ENCODE measurements at places on chromosomes 11 and 22. TPM values are rescaled to one million over a fixed set of nuclear protein-coding genes. Genes with fewer than 3 reads are reported as not detected.
A peak's percentile ranks its signal among the peaks of the same experiment; 100 is the strongest.

DNA sequence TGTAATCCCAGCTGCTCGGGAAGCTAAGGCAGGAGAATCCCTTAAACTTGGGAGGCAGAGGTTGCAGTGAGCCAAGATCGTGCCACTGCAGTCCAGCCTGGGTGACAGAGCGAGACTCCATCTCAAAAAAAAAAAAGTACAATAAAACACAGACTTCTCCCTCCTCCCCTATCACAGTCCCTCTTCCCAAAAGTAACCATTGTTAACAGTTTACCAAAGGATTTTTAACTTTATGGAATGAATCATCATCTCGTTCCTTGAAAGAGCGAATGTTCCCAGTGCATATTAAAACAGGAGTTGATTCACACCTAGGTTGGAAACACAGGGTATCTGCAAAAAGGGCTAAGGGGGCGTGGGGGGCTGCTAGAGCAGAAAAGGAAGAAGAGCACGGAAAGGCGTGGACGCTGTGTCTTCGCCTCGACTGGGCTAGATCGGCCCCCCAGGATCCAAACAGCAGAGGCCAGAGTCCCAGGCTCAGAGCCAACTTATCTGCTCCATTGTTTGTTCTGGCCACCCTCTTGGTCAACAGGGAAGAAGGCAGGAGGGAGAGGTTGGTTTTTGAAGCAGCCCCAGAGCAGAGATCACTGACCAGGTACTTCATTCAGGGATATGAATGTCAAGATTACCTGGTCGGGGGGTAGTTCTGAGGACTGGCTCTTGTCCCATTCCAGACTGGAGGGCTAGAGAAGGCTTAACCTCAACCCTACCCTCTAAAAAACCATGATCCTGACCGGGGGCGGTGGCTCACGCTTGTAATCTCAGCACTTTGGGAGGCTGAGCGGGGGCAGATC, 2.1 kb upstream of the AHNAK start:
- no peaks in the 10 kb centered on the region for H3K27me3 ChIP-seq
- no peak overlapping the region for H3K4me3 ChIP-seq
- DNase-seq: no peak
- no peaks in the 10 kb centered on the region for H3K36me3 ChIP-seq
- H3K27ac ChIP-seq: peak overlapping the region; percentile 97
- H3K4me1 ChIP-seq: no peaks in the 10 kb centered on the region

Gene BAIAP2L2
- total RNA-seq: not detected

Gene RGL4
- total RNA-seq: not detected

- peak; percentile 83 for DNase-seq
- H3K4me1 ChIP-seq: no peaks in the 10 kb centered on the region
- H3K27me3 ChIP-seq: no peaks in the 10 kb centered on the region
- H3K36me3 ChIP-seq: no peaks in the 10 kb centered on the region
Measured at GRCh38 chr11:44727373-44728287, 868 bp downstream of the TSPAN18 start.

DNA sequence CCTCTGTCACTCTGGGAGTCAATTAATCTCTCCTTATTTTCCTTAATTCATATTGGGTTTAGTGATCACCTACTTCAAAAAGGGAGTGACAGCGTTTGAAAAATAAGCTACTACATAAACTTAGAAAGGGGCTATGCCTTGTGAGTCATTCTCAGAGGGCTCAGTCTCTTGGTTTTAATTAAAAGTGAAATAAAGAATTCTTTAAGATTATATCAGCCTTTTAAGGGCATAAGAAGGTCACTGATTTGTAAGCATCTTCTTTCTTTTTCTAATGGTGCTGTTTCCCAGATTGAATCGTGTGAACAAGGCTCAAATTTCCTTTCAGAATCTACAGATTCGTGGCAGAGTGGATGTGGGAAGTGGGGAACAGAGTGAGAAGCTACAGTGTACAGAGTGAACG, 636.2 kb upstream of the CCDC90B start:
- H3K36me3 ChIP-seq: no peaks in the 10 kb centered on the region
- no peak overlapping the region for H3K4me3 ChIP-seq
- no peak for DNase-seq
- H3K27me3 ChIP-seq: no peaks in the 10 kb centered on the region

GRCh38 chr22:44057401-44057987, 33.4 kb downstream of the PARVB start:
- no peaks in the 10 kb centered on the region for H3K27me3 ChIP-seq
- peak; percentile 63 for DNase-seq
- H3K4me1 ChIP-seq: no peaks in the 10 kb centered on the region

GRCh38 chr11:132640952-132641351, 891.3 kb downstream of the OPCML start:
- no peak overlapping the region for H3K27ac ChIP-seq
- H3K4me1 ChIP-seq: no peaks in the 10 kb centered on the region
- no peaks in the 10 kb centered on the region for H3K27me3 ChIP-seq
- no peak for DNase-seq
- H3K36me3 ChIP-seq: no peaks in the 10 kb centered on the region

DNA sequence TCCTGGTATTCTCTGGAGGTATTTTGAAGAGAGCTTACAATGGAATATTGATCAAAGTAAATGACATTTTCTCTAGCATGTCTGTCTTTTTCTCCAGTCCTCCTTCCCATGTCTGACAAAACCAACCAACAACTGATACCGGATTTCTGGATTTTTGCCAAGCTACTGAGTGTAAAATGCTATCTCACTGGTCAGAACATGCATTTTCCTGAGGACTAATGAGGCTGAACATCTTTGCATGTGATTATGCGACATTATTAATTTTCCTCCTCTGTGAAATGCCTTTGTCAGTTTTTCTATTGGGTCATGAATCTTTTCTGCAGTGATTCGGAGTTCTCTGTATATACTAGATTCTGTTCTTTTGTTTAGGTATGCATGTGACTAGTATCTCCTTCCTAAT, 51.4 kb downstream of the CDON start:
- no peak overlapping the region for H3K4me3 ChIP-seq
- H3K36me3 ChIP-seq: no peaks in the 10 kb centered on the region
- DNase-seq: no peak
- no peaks in the 10 kb centered on the region for H3K27me3 ChIP-seq
- H3K4me1 ChIP-seq: no peaks in the 10 kb centered on the region
- H3K27ac ChIP-seq: no peak overlapping the region

DNA sequence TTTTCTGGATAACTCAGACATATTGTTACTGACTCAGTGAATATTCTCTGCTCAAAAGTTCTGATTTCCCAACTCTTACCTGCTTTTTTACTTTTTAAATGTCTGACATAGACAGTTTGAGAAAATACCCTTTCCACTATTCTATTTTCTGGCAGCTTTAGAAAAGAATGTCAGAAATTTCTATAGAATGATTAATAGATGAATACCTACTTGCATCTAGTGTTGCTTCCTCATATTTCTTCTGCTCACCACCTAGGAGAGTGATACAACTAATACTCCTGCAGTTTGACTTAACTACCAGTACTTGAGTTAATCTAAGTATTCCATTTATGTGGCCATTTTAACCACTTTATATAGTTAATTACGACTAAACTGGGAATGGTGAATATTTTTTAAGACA, 55.2 kb downstream of the KDM2A start:
- no peak overlapping the region for H3K27ac ChIP-seq
- no peaks in the 10 kb centered on the region for H3K27me3 ChIP-seq
- no peaks in the 10 kb centered on the region for H3K36me3 ChIP-seq
- no peak overlapping the region for H3K4me3 ChIP-seq
- DNase-seq: no peak
- H3K4me1 ChIP-seq: no peaks in the 10 kb centered on the region

DNA sequence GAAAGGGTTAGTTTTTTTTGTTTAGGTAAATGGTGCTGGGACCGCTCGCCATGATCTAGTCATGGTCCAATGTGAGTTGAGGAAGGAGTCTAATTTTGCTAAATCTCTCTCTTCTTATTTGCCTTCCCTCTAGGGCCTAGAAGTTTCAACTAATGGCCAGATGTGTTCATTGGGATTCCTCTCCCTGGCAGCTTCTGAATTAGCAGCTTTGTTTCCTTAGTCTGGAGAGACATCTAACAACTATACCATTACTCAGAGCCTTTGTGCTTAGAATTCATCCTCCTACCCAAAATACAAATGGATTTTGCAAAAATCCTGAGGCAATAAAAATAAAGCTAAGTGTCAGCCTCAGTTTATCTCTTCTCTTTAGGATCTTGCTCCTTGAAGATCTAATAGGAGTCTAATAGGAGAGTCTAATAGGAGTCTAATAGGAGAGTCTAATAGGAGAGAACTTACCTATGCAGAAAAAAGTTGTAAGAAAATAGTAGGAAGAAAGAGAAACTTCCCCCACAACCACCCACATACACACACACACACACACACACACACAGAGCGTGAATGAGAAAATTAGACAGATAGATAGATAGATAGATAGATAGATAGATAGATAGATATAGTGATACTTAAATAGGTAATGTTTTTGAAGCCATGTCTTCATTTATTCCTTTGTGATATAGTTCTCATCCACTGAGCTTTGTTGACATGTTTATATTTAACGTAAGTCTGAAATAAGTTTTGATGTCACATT, 980.5 kb upstream of the CNTN5 start:
- DNase-seq: no peak
- no peaks in the 10 kb centered on the region for H3K27me3 ChIP-seq
- no peaks in the 10 kb centered on the region for H3K4me1 ChIP-seq
- H3K36me3 ChIP-seq: no peaks in the 10 kb centered on the region

Gene ART1
- total RNA-seq: not detected

DNA sequence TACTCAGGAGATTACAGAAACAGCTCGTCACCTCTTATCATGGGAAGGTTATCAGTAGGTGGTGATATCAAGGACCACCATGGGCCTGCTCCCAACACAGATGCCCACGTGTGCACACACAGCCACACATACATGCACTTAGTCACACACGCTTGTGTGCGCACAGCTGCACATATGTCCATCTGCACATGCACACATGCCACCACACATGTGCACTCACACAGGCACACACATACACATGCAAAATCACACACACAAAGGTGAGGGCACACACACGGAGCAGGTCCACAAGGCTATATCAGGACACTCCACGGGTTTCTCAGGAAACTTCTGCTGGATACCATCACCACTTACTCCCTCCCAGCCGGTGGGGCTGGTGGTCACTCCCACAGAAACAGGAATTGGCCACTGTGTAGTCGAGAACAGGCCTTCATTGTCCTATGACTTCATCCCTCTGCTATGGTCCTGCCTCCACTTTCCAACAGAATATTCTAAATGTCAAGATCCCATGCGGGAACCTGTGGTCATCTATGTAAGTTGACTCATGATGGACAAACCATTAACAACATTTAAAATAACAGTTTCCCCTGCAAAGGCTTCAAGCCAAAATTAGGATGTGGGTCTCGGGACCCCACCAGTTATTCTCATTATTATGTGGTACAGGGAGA, 2.2 kb downstream of the C11orf24 start:
- H3K4me3 ChIP-seq: no peak overlapping the region
- no peaks in the 10 kb centered on the region for H3K27me3 ChIP-seq
- peaks cover 36% of the 10 kb centered on the region for H3K36me3 ChIP-seq
- DNase-seq: no peak
- peak overlapping the region; percentile 95 for H3K27ac ChIP-seq

DNA sequence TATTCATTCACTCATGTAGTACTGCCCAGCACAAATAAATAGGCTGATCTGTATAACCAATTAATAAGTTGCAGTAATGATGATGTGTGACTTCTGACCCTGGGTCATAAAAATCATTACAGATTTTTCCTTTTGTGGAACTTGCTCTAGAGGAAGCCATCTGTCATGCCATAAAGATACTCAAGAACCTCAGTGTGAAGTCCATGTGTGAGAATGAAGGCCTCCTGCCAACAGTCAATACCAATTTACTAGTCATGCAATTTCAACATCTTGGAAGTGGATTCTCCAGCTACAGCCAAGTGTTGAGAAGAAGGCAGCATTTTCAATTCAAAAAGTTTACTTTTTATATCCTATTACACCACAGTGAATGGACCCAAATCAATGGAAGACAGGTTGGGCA, 435.6 kb upstream of the LRRC4C start:
- H3K27ac ChIP-seq: no peak overlapping the region
- no peaks in the 10 kb centered on the region for H3K27me3 ChIP-seq
- H3K36me3 ChIP-seq: no peaks in the 10 kb centered on the region

Gene DEUP1
- total RNA-seq: not detected

DNA sequence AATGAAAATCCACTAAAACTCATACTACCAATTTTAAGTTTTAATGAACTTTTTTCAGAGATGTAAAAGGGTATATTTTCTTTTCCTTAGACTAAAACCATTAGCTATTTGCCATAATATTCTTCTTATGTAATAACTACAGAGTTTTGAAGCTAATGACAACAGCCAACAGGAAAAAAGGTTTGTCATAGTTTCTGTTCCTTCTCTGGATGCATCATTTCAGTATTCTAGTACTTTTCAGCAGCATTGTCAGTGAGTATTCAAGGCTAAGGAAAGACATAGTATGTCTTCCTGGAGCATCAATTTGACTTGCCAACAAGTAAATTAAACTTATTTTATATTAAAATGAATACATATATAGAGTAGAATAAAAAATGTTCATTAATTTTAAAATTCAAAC, 166.0 kb downstream of the METTL15 start:
- no peak overlapping the region for H3K4me3 ChIP-seq
- no peak overlapping the region for H3K27ac ChIP-seq
- no peaks in the 10 kb centered on the region for H3K27me3 ChIP-seq
- H3K36me3 ChIP-seq: no peaks in the 10 kb centered on the region

DNA sequence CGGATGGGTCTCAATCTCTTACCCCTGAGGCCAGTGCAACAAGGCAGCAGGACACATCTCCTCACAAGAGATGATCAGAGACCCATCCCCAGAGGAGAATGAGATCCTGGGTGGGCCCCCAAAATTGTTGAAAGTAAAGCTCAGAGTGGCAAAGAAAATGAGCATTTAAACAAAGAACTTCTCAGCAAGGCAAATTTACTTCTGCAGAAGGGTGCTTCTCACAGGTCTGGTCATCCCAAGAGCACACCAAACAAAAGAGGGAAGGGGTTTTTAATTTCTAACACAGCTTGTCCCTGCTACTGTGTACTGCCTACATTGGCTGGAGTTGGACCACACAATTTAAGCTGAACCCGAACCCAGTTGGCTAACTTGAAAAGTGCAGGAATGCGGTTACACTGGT, 1628.6 kb upstream of the RAG2 start:
- no peaks in the 10 kb centered on the region for H3K27me3 ChIP-seq
- DNase-seq: no peak
- no peaks in the 10 kb centered on the region for H3K4me1 ChIP-seq
- H3K36me3 ChIP-seq: no peaks in the 10 kb centered on the region
- H3K27ac ChIP-seq: no peak overlapping the region
- no peak overlapping the region for H3K4me3 ChIP-seq

DNA sequence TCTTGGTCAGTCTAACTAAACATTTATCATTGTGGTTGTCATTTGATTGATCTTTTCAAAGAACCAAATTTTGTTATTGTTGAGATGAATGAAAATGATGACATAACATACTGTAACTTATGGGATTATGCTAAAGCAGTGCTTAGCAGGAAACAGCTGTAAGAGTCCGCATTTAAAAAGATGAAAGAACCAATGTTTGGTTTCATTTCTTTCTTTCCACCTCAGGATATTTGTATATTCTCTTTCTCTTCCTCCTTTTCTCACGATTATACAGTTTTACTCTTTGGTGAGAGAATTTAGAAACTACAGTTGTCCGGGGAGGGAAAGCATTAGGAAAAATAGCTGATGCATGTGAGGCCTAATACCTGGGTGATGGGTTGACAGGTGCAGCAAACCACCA, 23.1 kb downstream of the PIH1D2 start:
- H3K27ac ChIP-seq: no peak overlapping the region
- H3K27me3 ChIP-seq: no peaks in the 10 kb centered on the region
- no peak for DNase-seq
- peaks cover 74% of the 10 kb centered on the region for H3K36me3 ChIP-seq

- no peak overlapping the region for H3K4me3 ChIP-seq
- H3K4me1 ChIP-seq: no peaks in the 10 kb centered on the region
- H3K27me3 ChIP-seq: no peaks in the 10 kb centered on the region
- no peaks in the 10 kb centered on the region for H3K36me3 ChIP-seq
Measured at GRCh38 chr11:12289667-12290476, 87.5 kb upstream of the PARVA start.

Gene APOL3
- 29.5 TPM for total RNA-seq

Data from right atrium auricular region (tissue), 2 donors.